ENCODE measurements at places on chromosomes 3 and 15. TPM values are rescaled to one million over a fixed set of nuclear protein-coding genes. Genes with fewer than 3 reads are reported as not detected.

- DNase-seq: no peak
- no peaks in the 10 kb centered on the region for H3K36me3 ChIP-seq
- H3K4me1 ChIP-seq: no peaks in the 10 kb centered on the region
Observed at GRCh38 chr3:56373386-56373785, 94.9 kb downstream of the ERC2 start.

DNA sequence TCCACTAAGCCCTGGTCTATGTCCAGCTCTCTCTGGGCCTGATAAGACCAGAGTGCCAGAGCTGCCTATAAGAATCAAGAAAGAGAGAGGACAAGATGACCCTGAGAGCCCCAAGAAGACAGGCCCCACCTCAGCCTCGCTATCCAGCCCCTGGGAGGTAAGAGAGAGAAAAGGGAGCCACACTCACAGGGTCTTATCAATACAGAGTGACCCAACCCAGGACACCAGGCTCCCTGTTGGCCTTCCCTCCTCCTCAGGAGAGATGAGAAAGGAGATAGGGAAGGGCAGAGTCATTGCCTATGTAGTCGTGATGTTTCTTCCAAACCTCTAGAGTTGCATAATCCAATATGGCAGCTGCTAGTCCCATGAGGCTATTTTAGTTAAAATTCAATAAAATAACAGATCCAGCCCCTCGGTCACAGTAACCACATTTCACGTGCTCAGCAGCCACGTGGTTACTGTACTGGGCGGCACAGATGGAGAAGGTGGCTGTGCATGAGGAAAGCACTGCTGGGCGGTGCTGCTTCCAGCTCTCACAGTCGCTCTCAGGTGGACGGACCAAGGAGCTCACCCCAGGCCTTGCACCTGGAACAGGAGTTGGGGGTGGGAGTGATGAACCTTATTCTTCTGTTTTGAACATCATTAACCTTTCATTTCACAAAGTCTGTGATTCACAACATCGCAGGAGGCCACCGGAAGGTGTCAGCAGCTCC is 525.8 kb downstream of the SHQ1 start:
- no peaks in the 10 kb centered on the region for H3K36me3 ChIP-seq
- no peaks in the 10 kb centered on the region for H3K27me3 ChIP-seq
- no peaks in the 10 kb centered on the region for H3K4me1 ChIP-seq

The TNFSF10 gene
- 40.2 TPM for total RNA-seq

The C3orf80 gene
- total RNA-seq: 0.33 TPM

DNA sequence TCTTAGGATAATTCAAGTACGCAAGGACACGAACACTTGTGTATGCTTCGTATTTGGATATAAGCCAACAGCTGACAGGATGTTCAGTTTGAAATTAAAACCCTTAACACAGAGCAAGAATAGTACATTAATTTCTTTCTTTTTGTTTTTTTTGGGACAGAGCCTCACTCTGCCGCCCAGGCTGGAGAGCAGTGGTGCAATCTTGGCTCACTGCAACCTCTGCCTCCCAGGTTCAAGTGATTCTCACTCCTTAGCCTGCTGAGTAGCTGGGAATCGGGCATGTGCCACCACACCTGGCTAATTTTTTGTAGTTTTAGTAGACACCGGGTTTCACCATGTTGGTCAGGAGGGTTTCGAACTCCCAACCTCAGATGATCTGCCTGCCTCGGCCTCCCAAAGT is 32.4 kb downstream of the TOMM70 start:
- no peaks in the 10 kb centered on the region for H3K4me1 ChIP-seq
- H3K4me3 ChIP-seq: no peak overlapping the region
- H3K36me3 ChIP-seq: peaks cover 54% of the 10 kb centered on the region

DNA sequence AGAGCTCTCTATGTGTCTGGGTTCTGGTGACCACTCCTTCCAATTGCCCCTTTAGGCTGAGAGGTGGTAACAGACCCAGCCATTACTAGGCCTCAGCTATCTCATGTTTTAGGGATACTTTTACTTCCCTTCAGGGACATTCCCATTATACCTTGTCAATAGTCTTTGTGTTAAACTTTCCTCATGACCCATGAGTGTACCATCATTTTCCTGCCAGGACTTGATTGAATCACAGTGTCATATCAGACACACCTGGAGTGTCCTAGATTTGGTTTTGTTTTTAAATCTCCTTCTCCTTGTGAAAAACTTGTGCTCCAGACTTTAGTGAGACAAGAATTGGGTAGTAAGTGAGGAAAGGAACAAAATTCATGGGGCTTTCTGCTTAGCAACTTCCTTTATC is 136.6 kb downstream of the KCNAB1 start:
- H3K36me3 ChIP-seq: no peaks in the 10 kb centered on the region
- H3K27me3 ChIP-seq: no peaks in the 10 kb centered on the region
- H3K4me1 ChIP-seq: no peaks in the 10 kb centered on the region
- DNase-seq: no peak
- H3K27ac ChIP-seq: no peak overlapping the region

GRCh38 chr3:119659606-119660291 is 640 bp downstream of the POPDC2 start:
- no peak for DNase-seq
- H3K27me3 ChIP-seq: no peaks in the 10 kb centered on the region
- no peak overlapping the region for H3K27ac ChIP-seq
- no peaks in the 10 kb centered on the region for H3K4me1 ChIP-seq
- no peak overlapping the region for H3K4me3 ChIP-seq
- H3K36me3 ChIP-seq: peaks cover 3% of the 10 kb centered on the region

DNA sequence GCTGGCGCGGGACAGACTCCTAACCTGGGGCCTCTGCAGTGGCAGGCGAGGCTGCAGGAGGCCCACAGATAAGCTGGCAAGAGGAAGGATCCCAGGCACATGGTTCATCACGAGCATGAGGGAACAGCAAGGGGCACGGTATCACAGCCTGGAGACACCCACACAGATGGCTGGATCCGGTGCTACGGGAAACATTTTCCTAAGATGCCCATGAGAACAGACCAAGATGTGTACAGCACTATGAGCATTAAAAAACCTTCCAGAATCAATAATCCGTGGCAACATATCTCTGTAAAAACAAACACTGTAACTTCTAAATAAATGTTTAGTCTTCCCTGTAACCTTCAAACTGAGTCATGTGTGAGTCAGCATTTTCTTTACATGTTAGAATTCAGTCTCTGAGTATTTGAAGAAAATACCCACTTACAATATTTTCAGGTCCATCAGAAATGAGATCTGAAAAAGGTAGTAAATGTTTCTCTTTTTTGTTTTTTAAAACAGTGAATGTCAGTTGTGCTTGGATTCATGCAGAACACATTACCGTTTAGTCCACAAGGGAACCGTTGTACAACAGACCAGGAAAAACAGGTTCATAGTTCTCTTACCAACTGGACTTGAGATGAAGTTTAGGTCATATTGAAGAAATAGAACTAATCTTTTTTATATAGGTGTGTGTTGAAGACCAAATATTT is 75.9 kb downstream of the BOC start:
- no peaks in the 10 kb centered on the region for H3K4me1 ChIP-seq
- H3K4me3 ChIP-seq: no peak overlapping the region
- H3K36me3 ChIP-seq: no peaks in the 10 kb centered on the region

- no peaks in the 10 kb centered on the region for H3K27me3 ChIP-seq
- no peaks in the 10 kb centered on the region for H3K4me1 ChIP-seq
- no peaks in the 10 kb centered on the region for H3K36me3 ChIP-seq
- no peak for DNase-seq
- H3K27ac ChIP-seq: peak overlapping the region; percentile 13
Observed at GRCh38 chr3:114863848-114864247, 283.2 kb downstream of the ZBTB20 start.

DNA sequence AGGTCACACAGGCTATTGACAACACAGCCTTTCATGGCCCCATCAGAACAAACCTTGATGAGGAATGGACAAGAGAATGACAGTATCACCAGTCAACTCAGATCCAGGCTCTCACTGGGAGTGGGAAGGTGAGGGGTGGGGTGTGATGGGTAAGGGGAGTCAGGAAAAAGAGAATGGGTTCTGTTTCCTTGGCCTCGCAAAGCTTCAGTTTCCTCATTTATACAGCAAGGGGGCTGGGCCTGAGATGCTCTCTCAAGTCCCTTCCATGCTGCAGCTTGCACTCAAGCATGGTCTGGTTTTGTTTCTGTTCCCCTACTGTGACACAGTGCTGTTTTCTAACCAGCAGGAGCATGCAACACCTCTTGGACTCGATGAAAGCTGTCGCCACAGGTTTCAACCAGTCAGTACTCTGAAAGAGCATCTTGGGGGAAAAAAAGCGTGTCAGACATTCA is 65.7 kb upstream of the IL12A start:
- H3K27ac ChIP-seq: no peak overlapping the region
- H3K36me3 ChIP-seq: no peaks in the 10 kb centered on the region
- H3K27me3 ChIP-seq: no peaks in the 10 kb centered on the region
- DNase-seq: no peak

DNA sequence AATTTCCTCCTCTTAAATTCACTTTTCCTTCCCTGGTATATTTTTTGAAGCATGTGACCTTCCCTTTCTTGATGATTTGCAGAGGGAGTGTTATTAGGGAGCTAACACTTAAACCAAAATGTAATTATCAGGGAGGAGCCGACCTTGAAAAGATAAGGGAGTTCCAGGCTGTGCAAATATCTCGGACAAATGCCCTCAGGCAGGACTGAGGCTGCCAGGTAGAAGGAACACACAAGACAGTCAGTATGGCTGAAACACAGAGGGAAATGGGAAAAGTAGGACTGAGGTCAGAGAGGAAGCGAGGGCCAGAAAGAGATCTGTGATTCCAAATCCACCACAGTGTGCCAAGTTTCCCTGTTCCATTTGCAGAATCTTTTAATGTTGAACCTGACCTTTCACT is 221.0 kb downstream of the CNTN3 start:
- no peaks in the 10 kb centered on the region for H3K36me3 ChIP-seq
- no peak for DNase-seq
- no peak overlapping the region for H3K27ac ChIP-seq
- H3K27me3 ChIP-seq: no peaks in the 10 kb centered on the region
- H3K4me3 ChIP-seq: no peak overlapping the region
- no peaks in the 10 kb centered on the region for H3K4me1 ChIP-seq

- DNase-seq: no peak
- no peak overlapping the region for H3K27ac ChIP-seq
- H3K27me3 ChIP-seq: no peaks in the 10 kb centered on the region
- H3K36me3 ChIP-seq: no peaks in the 10 kb centered on the region
- no peak overlapping the region for H3K4me3 ChIP-seq
- no peaks in the 10 kb centered on the region for H3K4me1 ChIP-seq
Observed at GRCh38 chr15:100959066-100960050, 40.2 kb downstream of the LRRK1 start.

DNA sequence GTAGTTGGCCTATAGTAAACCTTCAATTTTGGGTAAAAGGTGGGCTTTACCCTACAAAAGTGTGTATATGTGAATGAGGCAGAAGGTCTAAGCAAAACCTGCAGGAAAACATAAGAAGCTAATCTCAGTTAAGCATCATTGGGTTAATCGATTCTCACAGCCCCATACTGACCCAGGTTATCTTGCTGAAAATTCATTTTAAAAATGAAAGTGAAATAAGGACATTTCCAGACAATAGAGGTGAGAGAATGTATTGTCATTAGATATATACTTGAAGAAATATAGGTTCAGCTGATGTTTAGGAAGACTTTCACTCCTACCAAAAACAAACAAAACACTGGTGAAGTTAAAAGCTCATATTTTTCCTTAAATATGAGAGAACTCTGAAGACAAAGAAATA is 85.6 kb downstream of the MCF2L2 start:
- no peaks in the 10 kb centered on the region for H3K27me3 ChIP-seq
- no peaks in the 10 kb centered on the region for H3K4me1 ChIP-seq

GRCh38 chr3:55630280-55630920 is 143.3 kb upstream of the WNT5A start:
- H3K27me3 ChIP-seq: no peaks in the 10 kb centered on the region
- no peak for DNase-seq
- no peaks in the 10 kb centered on the region for H3K4me1 ChIP-seq
- H3K27ac ChIP-seq: no peak overlapping the region

DNA sequence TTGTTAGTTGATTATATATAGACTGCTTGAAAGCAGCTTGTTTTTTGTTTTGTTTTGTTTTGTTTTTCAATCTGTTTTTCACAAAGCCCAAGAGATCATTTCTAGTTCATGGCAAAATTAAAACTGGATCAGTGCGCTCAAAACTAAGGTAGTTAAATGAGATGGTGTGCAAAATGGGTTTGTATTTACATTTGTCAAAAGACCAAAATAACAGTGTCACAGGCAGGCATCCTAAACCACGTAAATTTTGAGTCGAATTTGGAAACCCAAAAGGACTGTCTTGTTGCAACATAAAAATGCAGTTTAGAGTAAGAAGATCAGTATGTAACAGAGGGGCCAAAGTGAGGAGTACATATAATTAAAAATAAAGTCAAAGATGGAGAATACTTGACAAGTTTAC is 2.4 kb downstream of the DMXL2 start:
- H3K36me3 ChIP-seq: no peaks in the 10 kb centered on the region
- H3K27ac ChIP-seq: no peak overlapping the region
- no peak for DNase-seq

The DUOXA1 gene
- total RNA-seq: 1.2 TPM

DNA sequence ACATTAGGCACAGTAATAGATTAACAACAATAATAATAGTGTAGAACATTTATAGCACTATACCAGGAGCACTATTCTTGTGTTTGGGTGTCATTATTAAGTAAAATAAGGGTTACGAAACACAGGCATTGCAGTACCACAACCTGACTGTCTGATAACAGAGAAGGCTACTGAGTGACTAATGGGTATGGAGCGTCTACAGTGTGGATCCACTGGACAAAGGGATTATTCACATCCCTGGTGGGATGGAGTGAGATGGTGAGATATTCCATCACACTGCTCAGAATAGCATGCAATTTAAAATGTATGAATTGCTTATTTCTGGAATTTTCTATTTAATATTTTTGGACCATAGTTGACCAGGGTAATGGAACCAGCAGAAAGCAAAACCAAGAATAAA is 18.2 kb downstream of the MINDY4B start:
- H3K4me1 ChIP-seq: no peaks in the 10 kb centered on the region
- H3K36me3 ChIP-seq: no peaks in the 10 kb centered on the region
- no peak for DNase-seq
- no peak overlapping the region for H3K4me3 ChIP-seq
- H3K27me3 ChIP-seq: peaks cover 7% of the 10 kb centered on the region

The ATXN7 gene
- total RNA-seq: 212 TPM

DNA sequence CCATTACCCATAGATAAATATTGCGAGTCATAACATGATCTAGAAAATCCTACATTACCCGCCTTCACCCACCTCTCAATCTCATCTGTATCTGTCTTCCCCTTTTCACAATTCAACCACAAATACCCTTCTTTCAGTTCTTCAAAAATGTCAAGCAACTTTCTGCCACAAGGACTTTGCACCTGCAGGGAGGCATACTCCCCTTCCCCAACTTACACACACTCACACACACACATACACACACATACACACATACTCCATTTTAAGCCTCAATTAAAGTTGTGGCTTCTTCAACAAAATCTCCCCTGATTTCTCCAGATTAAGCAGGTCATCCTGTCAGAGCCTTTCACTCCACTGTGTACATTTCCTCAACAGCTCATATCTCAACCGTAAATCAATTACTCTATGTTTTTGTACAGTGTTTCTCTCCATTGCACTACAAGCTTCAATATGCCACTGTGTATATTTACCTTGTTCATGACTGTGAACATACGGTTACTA is 33.1 kb upstream of the CCDC50 start:
- H3K4me3 ChIP-seq: no peak overlapping the region
- no peak for DNase-seq
- H3K27ac ChIP-seq: no peak overlapping the region
- H3K36me3 ChIP-seq: no peaks in the 10 kb centered on the region
- no peaks in the 10 kb centered on the region for H3K27me3 ChIP-seq

Data from T-cell (primary cell).